ENCODE measurements at places on chromosomes 11 and 22. TPM values are rescaled to one million over a fixed set of nuclear protein-coding genes. Genes with fewer than 3 reads are reported as not detected.

LINC01488 gene
- not detected for total RNA-seq

OR8G5 gene
- not detected for total RNA-seq

GRCh38 chr11:125901872-125902271, 1.1 kb downstream of the PUS3 start:
- DNase-seq: no peak

GRCh38 chr11:23540101-23540561, 679.9 kb upstream of the CCDC179 start:
- no peak for DNase-seq

TRIM29 gene
- not detected for total RNA-seq

GRCh38 chr11:123083623-123084029, 21.7 kb upstream of the HSPA8 start:
- peak; percentile 52 for DNase-seq

- no peak for DNase-seq
Measured at GRCh38 chr11:43316451-43316850, 4.7 kb downstream of the API5 start.

DNA sequence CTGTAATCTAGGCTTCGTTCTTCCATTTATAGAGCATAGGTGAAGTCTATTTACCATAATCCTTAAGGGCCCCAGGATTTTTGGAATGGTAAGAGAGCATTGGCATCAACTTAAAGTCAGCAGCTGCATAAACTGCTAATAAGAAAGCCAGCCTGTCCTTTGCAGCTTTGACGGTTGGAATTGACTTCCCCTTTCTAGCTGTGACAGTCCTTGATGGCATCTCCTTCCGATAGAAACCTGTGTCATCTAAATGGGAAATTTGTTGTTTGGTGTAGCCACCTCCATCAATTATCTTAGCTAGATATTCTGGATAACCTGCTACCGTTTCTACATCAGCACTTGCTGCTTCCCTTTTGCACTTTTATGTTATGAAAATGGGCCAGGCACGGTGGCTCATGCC, 58.0 kb upstream of the GLYATL1B start:
- DNase-seq: no peak

DNA sequence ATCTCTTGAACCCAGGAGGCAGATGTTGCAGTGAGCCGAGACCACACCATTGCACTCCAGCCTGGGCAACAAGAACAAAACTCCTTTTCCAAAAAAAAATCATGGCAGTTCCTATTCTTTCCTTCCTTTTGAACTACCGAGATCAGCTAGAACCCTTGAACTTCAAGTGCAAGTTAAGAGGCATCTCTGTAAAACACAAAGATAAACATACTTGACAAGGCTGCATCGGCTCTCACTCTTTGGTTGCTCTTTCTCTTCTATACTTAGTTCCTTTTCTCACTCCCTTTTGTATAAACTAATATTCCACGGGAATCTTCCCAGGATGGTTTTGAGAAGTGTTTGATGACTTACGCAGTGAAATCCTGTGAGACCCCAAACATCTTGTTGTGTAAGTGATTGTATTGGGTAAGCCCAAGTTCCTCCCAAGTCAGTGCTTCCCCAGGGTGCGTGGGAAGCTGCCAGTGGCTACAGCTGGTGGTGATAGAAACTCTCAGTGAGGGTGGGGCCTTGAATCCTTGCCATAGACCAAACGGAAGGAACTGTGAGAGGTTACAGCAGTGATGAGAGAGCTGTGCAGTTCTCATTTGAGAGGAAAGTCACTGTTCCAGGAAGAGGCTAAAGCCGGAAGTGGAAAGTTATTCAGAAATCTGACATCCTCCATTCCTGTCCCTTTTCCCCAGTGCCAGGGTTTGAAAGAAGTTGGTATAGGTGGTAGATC, 24.1 kb upstream of the CDC42EP2 start:
- DNase-seq: peak; percentile 62

GRCh38 chr22:32752816-32753520, 48.5 kb upstream of the TIMP3 start:
- no peak for DNase-seq

DNA sequence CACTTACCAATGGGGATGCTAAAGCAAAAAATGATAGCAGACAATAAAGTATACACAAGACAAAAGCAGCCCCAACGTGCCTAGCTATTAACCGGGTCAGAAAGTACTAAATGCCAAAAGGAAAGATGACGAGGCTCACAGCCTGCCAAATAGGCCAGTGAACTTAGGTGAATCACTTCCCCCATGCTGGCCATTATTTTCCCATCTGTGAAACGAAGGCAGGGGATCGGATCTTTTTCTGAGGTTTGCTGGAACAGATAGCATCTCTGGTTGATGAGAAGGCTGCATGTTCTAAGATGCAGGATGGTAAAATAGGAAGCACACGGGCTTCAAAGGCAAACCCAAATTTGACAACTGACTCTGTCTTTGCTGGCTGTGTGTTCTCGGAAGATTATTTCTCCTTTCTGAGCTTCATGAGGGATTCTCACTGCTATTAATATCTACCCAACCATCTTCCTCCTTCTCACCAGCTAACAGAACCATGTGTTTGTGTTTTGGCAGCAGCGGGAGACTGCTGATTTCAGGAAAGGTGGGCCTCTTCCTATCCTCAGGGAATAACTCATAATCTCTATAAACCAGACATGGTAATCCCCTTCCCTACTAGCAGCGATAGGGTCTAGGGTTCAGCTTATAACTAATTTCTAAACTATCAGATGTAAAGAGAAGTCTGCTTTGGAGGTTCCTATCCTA, 390.7 kb downstream of the LARGE1 start:
- no peak for DNase-seq

DNA sequence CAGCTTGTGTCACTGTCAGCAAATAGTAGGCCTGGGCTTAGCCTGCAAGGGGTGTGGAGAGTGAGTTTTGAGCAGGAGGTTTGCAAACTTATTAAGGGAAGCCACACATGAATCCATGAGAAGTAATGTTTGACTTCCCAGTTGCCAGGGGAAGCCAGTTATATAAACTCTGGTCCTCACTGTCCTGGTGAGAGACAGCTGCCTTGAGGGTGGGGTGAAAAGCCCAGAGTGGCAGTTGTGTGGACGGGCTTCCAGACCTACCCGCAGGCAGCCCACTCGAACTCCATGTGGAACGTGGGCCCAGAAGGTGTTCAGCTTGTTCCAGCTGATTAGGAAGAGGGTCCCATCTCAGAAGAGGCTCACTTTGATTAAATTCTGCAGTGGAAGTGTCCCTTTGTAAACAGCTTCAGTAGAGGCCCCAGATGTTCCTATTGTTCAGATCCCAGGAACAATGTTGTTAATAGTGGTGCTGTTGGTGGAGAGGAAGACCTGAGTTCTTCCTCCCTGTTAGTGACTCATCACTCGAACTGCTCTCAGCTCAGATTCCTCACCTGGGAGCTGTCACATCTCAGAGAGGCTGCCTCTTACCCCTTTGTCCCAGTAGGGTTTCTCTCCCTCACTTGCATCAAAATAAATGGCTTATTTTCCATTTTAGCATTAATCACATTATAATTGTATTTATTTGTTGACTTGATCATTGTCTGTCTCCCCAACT, 63.4 kb downstream of the GRAMD1B start:
- DNase-seq: no peak

GLYAT gene
- not detected for total RNA-seq

GRCh38 chr11:118238929-118239328, 13.2 kb downstream of the MPZL3 start:
- DNase-seq: no peak
